ENCODE measurements at places on chromosomes 7 and 10.

- DNase-seq, result no peak
These were observed 14.6 kb downstream of the GATA3 start for GRCh38 chr10:8069108-8069507.

- no peak for DNase-seq
These were observed 33.7 kb upstream of the FZD1 start for GRCh38 chr7:91230503-91230902.

- no peak for DNase-seq
These were observed 515 bp downstream of the RALA start for GRCh38 chr7:39623732-39624441.

- DNase-seq, result no peak
These were observed 129.1 kb downstream of the THSD7A start for GRCh38 chr7:11702938-11703337.

DNA sequence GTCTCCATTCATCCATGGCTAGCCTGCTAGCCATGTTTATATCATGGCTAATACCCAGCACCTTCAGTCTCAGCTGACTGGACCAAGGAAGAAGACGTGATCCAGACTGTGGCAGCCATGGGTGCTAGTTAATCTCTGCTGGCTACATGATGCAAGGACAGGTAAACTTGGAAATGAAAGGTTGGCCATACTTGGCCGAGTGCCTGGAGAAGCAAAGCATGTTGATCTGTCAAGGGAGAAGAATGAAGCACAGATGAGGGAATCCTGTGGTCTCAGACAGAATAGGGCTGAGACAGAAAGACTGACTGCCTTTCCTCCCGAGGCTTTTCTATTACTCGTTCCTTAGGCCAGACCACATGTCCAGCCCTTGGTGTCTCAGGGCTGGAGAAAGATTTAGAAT lies 41.1 kb downstream of the CPVL start:
- no peak for DNase-seq

GRCh38 chr7:102047-102711 lies 90.2 kb upstream of the FAM20C start:
- no peak for DNase-seq

DNA sequence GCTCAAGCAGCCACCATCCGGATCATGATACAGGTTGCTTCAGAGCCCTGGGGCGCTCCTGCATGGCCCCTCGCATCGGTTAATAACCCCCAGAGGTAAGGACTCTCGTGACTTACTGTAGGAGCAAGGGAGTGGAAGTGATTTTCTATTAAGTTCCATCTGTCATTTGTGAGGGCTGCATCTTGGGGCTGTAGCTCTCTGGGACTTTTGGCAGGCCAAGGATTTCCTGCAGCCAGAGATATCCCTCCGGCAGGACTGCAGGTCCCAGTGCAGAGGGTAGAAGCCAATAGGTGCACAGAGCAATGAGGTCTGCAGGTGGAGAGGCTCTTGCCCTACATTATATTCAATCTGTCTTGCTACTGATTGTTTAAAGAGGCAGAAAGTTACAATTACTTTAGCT lies 356.8 kb upstream of the ADARB2 start:
- DNase-seq, result no peak

GRCh38 chr10:71581376-71581775 lies 138.2 kb downstream of the C10orf105 start:
- DNase-seq, result no peak

- no peak for DNase-seq
These were observed 106.0 kb upstream of the ZNF32 start for GRCh38 chr10:43754569-43755260.

DNA sequence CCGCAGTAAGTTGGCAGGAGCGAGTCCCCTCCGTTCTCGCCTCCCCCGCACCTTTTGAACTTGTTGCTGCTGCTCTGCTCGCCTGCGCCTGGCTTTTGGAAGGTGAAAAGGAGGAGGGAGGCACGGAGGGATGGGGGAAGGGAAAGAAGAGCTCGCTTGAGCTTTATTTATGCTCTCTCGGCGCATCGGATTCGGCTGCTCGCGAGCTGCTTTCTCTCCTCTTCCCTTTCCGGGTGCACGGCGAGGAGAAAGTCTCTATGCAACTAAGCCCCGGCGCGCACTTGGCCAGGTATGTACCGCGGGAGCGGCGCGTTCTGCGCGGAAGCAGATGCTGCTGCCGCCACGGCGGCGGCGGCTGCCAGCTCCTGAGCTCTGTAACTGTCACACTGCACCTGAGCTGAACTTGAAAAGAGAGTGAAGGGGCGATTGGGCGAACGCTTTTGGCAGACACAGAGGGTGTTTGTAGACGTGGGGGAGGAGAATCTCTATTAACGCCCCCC lies 551 bp downstream of the KCND2 start:
- DNase-seq, result peak; percentile 58
